Esophagus squamous epithelium (tissue), 5 donors: ENCODE measurements at places on chromosomes 2 and 18.

DNA sequence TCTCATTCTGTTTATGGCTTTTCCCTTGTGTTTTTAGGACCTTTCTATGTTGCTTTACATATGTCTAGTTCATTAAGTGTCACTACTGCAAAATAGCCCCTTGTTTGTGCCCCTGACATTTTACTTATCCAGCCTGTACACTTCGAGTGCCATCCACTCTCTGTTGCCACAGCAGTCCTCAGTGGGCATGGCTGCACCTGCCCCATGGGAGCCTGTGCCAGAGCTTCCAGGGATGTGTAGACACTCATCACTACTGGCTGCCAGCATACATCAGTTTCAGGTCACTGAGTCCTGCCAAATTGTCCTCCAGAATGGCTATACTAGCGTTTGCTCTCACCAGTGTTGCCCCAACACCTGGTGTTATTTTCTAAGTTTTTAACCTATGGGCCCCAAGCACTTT is 80.4 kb downstream of the ARMC9 start:
- no peak overlapping the region for H3K27ac ChIP-seq
- DNase-seq = no peak
- H3K4me3 ChIP-seq = no peak overlapping the region
- no peaks in the 10 kb centered on the region for H3K36me3 ChIP-seq
- H3K27me3 ChIP-seq = no peaks in the 10 kb centered on the region

GRCh38 chr2:227378371-227378782 is 729 bp downstream of the TM4SF20 start:
- H3K27me3 ChIP-seq = peaks cover 26% of the 10 kb centered on the region
- H3K36me3 ChIP-seq = no peaks in the 10 kb centered on the region
- H3K4me3 ChIP-seq = no peak overlapping the region
- no peak for DNase-seq
- H3K27ac ChIP-seq = no peak overlapping the region
- H3K4me1 ChIP-seq = no peaks in the 10 kb centered on the region

DNA sequence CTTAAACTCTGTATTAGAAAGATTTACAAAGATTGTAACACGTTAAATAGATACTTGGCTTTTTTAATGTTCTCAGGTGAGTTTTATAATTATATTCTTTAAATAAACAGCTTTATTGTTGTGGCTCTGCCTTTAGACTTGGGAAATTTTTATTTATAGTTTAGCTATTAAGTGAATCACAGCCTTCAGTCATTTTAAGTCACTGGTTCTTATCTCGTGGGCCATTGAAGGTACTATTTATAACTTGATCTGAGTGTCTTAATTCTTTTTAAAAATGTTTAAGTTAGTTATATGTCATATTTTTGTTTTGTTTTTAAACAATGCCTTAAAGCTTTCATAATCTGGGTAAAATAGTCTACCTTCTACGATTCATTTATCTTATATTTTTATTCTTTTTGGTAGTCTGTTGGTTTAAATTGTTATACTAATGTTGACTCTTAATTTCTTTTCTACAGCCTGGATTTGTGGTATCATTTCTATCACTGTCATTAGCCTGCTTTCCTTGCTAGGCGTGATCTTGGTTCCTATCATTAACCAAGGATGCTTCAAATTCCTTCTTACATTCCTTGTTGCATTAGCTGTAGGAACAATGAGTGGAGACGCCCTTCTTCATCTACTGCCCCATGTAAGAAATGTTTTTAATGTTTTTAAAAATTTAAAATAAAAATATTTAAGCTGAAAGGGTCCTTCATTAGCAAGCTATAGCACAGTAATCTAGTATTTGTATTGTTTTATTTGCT is 49.3 kb downstream of the SLC39A10 start:
- no peaks in the 10 kb centered on the region for H3K27me3 ChIP-seq
- H3K4me3 ChIP-seq = no peak overlapping the region
- no peaks in the 10 kb centered on the region for H3K36me3 ChIP-seq
- DNase-seq = no peak
- no peak overlapping the region for H3K27ac ChIP-seq
- no peaks in the 10 kb centered on the region for H3K4me1 ChIP-seq

DNA sequence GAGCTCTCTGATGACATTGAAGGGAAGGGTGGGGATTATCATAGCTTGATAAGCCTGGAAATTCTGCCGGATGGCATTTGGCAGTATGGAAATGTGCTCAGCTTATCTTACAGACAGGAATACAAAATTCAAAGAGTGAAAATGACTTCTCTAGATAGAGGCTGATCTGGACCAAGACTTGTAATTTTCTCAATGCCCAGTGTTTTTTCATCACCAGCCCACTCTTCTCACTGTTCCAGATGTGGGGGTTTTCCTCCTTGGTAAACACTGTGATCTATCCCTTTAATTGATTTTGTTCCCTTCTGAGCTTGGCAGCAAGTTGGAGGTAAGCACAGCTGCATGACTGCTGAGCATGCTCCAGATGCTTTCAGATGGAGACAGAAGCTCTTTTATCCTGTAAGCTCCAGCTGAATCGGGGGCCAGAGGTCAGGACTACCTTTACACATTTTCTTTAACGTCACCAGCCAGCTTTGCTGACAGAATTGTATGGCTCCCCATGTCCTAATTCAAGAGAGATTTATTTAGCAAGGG is 287.4 kb upstream of the TCF4 start:
- H3K27ac ChIP-seq = no peak overlapping the region
- no peaks in the 10 kb centered on the region for H3K4me1 ChIP-seq
- H3K4me3 ChIP-seq = no peak overlapping the region
- H3K27me3 ChIP-seq = no peaks in the 10 kb centered on the region
- no peaks in the 10 kb centered on the region for H3K36me3 ChIP-seq
